ENCODE measurements at places on chromosomes 2 and 18. TPM values are rescaled to one million over a fixed set of nuclear protein-coding genes. Genes with fewer than 3 reads are reported as not detected.

DNA sequence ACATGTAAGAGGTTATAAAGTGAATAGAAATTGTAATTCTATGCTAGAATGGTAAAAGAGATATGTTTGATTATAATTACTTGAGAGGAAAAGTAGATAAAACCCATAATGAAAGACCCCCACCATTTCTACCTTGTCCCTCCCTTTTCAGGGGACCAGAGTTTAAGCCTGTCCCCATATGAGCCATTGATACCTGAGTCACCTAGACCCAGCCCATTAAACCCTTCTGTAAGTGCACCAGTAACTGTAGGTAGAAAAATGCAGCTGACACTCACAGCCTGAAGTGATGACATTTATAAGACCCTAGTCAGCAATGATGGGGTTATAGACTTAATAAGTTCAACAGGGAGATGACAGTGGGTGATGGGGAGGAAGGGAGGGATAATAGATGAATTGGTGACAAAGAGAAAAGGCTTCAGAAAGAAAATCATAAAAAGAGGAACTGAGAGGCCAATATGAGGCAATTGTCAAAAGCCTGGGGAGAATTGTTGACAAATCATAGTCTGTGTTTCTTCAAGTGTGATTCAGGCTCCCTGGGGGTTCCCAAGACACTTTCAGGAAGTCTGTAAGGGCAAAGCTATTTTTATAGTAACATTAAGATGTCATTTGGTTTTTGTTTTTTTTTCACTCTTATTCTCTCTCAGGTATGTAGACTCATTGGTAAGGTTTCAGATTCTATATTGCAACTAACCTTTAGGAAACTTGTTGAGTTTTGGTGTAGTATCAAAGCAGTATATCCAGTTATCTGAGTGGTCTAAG lies 544.2 kb downstream of the SATB2 start:
- DNase-seq: no peak

DNA sequence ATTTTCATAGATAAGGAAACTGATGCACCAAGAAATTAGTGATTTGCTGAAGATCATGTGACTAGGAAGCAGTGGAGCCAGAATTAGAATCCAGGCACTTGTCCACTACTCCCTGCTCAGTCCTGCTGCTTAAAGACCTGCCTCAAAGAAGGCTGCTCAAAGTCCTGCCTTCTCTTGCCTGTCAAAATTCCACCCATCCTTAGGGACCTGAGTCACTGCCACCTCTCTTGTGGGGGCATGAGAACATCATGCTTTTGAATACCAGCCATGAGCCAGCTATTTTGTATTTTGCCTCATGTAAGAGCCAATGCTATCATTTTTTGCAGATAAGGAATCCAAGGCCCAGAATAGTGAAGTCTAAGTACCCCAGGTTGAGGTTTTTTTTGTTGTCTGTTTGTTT lies 47.1 kb downstream of the DDX1 start:
- DNase-seq: no peak

DNA sequence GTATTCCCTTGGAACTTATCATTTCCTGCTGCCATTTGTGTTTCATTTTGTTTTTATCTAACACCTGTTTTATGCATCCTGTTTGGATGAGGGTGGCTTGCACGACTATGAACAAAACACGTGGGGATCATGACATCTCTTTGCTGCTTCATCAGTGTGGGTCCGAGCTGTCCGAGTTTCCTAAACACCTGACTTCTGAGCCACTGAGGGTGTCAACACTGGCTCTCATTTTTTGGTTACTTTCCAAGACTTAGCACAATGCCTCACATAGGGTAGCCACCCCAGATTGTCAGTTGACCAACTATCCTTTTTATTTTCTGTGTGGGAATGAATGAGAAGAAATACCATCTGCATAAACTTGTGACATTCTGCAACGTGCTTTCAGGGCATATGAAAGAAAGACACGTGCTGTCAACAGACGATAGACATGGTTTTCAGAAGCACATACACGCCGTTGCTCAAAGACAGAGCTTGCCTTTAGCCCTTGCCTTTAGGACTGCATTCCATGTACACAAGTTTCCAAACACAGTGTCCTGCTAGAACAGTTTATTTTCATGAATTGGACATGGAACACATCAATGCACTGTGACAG lies 166.7 kb downstream of the MYT1L start:
- DNase-seq: no peak

- DNase-seq: no peak
These were observed 52.3 kb upstream of the MGAT5 start for GRCh38 chr2:134201533-134201932.

GRCh38 chr2:121505986-121506586 lies 24.6 kb upstream of the RNU4ATAC start:
- DNase-seq: no peak

The LYPD1 gene
- 308 TPM for total RNA-seq

The HAAO gene
- total RNA-seq: not detected

The OR6B2 gene
- total RNA-seq: not detected

All from Caki2 (cell line).